ENCODE measurements at places on chromosomes 5 and 9.

- DNase-seq, result no peak
Observed at GRCh38 chr5:177495243-177496060, 2.0 kb downstream of the PDLIM7 start.

DNA sequence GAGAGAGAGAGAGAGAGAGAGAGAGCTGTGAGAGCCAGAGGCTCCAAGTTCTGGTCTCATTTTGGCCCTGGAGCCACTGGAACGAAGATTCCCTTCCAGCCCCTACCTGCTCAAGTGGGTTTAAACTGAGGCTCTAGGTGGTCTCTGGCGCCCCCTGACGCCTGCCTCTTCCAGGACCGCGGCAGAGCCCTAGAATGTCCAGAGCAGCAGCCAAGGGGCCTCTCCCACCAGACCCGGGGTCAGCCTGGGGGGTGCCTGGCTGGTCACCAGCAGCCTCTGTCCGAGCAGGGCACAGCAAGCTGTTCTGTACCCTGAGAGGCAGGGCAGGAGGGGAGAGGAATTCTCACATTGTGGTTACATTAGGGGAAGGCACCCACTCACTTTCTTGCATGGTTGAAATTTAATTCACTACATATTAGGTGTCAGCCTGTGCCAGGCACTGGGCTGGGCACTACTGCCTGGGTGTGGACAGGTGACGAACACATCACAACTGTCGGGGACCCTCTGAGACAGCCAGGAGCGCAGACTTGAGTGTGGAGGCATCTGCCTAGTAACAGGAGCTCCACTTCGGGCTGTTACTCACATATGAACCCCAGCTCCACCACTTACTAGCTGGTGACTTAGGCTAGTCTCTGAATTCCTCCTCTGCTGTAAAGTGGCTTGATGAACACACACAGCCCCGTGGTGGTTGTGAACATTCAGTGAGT lies 44.5 kb downstream of the AMBP start:
- DNase-seq, result no peak

- DNase-seq, result no peak
Observed at GRCh38 chr9:28782630-28783029, 1209.3 kb upstream of the C9orf72 start.

DNA sequence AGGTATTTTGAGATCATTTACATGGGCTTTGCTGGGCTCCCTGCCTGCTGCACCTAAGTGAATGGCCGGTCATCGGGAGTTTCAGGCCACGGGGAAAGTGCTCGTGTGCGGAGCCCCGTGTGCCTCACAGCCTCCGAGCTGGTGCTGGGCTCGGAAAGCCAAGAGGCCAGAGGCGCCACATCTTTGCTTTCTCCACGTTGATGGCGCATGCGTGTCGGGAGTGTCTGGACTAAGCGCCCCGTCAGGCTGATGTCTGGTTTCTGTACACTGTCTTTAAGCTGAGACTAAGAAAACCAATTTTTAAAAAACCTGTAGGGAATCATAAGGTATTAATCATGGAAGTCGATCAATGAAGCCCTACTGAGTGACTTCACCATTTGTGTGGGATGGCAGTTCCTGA lies 69.1 kb downstream of the OTULIN start:
- DNase-seq, result no peak

GRCh38 chr5:61737301-61737963 lies 405.4 kb downstream of the ZSWIM6 start:
- DNase-seq, result no peak

DNA sequence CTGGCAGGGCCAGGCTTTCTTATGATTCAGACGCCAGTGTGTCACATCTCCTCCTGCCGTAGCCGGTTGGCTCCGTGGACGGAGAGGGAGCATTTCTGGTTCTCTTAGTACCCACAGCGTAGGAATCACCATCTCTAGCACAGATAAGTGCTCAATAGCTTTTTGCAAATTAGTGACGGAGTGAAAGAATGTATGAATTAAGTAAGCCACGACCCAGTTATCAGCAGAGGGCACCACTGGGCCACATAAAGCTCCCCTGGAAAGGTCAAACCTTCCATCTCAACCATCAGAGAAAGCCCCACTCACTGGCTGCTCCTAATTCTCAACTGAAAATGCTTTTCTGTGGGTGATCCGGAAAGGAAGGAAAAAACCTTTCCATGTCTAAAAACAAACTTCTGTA lies 317.0 kb upstream of the ADCY2 start:
- DNase-seq, result no peak

DNA sequence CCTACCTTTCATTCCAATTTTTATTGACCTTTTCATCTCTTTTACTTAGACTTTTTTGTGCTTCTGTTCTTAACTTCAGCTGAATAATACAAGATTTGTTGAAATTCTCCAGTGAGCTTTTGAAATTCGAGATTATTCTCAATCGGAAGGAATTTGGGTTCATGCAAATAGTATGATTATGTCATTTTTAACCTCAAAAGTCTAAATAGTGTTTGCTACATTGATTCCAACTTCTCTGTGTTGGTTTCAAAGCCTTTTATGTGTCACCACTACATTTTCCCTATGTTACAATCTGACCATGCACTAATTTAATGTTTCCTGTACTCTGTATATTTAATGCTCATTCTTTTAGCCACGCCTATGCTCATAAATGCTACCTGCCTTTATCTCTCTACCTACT lies 44.1 kb downstream of the VPS13A start:
- no peak for DNase-seq

DNA sequence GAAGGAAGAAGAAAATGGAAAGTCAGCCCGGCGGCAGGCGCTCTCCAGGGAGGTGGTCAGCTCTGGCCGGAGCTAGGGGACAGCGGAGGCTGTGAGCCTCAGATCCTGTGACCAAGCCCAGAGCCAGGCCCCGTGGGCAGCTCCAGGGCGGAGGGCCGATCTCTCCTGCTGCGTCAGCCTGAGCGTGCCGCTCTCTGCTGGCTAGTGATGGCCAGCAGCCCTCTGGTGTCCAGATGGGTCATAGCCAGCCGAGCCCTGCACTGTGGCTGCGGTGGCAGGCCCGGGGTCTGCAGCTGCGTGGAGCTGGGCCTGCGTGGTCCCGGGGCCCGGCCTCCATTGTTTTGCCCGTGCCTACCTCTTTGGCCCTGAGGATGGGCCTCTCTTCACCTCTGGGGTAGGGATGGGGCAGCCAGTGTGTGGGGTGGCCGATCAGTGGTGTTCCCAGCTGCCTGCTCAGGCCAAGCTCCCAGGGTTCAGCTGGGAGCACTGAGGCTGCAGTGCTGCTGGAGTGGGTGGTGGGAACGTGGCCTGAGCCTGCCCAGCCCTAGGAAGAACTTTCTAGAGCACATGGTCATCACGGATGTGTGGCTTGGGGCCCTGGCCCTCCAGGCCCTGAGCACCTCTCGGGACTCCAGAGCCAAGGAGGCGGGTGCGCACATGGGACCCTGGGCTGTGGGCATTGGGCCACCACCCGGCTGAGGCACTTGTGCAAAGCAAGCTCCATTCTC lies 17.1 kb upstream of the NRARP start:
- no peak for DNase-seq

DNA sequence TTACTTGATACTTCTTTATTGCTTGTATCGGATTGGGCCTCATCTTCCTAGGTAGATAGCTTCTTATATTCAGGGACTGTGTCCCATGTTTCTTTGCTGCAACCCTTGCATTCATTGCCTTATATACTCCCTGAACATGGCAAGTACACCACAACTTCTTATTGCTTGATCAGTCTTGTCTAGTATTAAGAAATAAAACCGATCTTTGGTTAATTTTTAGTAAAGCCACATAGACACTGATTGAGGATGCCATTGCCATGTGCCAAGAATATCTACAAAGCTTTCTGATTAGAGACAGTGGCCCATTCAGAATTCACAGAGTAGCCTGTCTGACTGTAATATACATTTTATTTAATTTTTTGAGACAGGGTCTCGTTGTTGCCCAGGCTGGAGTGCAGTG lies 34.7 kb upstream of the ANKRD55 start:
- DNase-seq, result no peak

DNA sequence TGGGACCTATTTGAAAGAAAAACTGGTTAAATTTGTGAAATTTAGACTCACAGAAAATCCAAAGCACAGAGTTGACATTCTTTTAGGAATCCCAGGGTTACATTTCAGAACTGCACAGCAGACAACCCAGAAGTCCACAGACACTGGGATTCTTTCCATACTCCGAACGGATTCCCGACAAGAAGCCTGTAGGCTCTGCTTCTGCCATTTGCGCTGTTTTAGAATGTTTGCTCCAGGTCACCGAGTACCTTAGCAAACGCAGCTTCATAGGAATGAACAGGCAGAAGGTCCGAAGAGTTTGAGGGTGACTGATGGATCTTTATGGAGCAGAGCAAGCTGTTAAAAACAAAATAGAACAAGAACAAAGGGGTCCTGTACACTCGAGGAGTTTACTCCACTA lies 84.5 kb upstream of the NFIB start:
- no peak for DNase-seq

Measured in activated CD8-positive, alpha-beta memory T cell treated with anti-CD3 and anti-CD28 coated beads for 4 hours (primary cell).